ENCODE measurements at places on chromosomes 3 and 15.

DNA sequence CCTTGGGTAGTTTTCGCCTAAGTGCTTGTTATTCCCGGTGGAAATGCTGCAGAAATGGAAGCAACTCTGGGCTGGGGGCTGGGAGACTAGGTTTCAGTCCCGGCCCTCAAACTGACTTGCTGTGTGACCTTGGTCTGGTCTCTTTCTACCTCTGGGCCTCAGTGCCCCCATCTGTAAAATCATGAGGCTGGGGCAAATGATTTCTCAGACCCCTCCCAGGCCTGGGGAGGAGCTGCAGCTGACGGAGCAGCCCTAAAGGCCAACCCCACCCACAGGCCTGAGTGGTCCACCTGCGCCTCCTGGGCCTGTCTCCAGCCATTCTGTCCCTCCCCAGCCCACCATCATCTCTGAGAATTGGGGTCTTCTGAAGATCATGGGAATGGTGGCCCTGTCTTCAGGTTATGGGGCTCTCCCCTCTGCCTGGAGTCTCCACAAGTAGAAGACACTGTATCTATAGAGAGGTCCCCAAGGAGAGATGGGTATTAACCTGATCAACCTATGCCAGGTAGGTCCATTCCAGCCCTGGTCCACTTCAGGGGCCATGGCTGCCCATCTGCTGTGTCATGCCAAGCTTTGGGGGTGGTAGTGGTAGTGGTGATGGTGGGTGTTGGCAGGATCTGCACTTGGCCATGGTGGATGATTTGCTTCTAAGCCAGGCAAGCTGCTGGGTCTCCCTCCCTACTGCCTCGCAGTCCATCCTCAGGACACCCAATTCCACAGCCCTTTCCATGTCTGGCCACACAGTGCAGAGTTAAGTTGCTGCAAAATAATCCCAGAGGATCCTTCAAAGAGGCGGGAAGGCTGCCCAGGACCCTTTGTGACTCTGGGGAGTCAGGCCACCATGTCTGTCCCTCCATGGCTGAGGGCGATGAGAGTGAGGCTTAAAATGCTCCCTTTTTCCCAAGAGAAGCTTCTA lies 46.0 kb downstream of the ITGA11 start:
- no peak for DNase-seq

DNA sequence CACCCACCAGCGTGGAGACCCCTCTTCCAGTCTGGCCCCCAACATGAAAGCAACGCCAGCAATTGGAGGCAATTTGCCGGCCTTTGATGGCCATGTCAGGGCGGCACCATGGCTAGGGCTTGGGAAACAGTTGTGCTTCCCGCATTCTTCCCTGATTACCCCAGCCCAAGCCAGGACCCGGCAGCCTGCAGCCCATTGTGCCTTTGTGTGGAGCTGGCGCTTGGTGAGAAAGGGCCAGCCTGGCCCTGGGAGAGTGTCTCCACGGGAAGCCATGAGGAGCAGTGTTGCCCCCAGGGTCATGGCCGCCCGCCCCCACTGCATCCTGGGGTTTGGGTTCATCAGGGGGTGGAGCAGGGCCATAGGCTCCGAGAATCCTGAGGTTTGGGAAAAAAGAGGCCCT lies 66.0 kb downstream of the DNAJB8 start:
- DNase-seq = no peak

- no peak for DNase-seq
Measured at GRCh38 chr3:22947851-22948250, 255.3 kb upstream of the UBE2E2 start.

- DNase-seq = no peak
Measured at GRCh38 chr15:53404930-53405493, 354.5 kb downstream of the WDR72 start.

- DNase-seq = no peak
Measured at GRCh38 chr3:139499536-139499935, 23.2 kb upstream of the RBP2 start.

DNA sequence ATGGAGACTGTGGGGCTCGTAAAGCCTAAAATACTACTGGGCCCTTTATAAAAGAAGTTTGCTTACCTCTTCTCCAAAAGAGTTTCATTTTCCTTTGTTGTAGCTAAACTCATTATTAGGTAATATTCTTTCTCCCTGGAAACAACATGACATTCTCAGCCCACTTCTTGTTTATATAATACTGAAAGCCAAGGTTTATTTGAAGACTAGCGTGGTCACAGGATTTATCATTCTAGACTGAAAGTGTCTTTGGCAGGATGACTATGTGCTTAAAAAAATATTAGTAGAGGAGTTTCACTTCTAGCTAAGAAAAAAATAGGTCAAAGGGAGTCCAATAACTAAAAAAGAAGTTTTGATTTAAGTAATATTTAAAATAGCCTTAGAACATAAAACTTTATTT lies 1085.2 kb upstream of the CADM2 start:
- no peak for DNase-seq

Data from hematopoietic multipotent progenitor cell treated with erythropoietin and hydrocortisone succinate and interleukin-3 and kit ligand, for 6 days (in vitro differentiated cells).